NCI-H524 treated with DMSO at 0.1 percent for 48 hours (cell line): ENCODE measurements at places on chromosomes 5 and 9.
A peak's percentile ranks its signal among the peaks of the same experiment; 100 is the strongest.

GRCh38 chr5:126900796-126901195, 123.9 kb downstream of the LMNB1 start:
- no peak for DNase-seq

DNA sequence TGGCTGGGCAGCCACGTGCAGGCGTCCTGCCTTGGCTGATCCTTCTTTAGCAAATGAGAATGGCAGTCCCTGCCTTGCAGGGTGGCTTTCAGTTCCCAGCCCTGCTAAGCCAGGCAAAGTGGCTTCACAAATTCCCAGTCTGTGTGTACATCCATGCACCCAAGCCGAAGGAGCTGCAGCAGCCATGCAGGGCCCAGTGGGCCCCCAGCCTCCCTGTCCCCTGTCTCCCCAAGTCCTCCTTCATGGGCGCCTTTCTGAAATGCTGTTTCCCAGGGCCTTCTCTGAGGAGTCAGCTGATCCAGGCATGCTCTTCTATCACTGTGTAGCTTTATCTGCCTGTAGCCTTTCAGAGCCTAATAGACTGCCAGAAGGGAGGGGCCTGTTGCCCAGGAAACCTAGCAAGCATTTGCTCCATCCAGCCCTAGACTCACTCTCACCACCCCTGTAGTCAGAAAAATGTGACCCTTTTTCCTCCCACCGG, 47.4 kb upstream of the SHC3 start:
- no peak for DNase-seq

DNA sequence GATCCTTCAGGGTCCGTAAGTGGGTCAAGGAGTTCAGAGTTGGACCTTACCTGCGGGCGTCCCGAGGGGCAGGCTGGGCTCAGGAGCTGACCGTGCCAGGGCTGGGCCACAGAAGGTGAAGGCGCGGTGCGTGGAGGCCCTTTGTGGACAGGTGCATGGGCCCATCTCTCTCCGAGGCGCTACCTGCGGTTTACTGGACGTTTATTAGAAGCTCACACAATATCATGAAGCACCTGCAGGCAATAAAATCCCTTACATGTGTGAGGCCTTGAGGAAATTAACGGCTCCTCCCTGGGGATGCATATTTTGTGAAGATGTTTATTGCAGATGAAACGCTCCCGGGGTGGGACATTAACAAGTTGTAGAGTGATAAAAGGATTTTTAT, 79.8 kb upstream of the LMX1B start:
- no peak for DNase-seq

- no peak for DNase-seq
Measured at GRCh38 chr5:22665801-22666200, 187.3 kb downstream of the CDH12 start.

DNA sequence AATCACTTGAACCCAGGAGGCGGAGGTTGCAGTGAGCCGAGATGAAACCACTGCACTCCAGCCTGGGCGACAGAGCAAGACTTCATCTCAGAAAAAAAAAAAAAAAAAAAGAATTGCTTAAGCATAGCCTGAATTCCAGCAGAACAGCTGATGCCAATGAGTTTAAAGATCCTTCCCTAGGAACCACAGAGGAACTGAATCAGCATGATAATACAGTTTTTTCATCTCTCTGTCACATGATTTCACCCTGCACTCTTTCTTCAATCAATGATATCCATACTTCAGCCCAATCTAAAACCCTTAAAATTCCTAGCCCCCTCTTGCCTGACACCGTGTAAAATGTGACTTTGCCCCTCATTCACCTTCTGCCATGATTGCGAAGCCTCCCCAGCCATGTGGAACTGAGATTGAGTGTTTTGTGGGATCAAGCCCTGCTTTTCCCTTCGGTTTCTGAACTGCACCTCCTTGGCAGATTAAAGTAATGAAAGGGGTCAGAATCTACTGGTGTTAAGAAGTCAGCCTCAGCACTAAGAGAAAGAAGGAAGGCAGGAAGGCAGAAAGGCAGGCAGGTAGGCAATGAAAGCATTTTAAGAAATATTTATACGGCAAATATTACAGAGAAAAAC, 20.9 kb upstream of the DMXL1 start:
- DNase-seq, result no peak

DNA sequence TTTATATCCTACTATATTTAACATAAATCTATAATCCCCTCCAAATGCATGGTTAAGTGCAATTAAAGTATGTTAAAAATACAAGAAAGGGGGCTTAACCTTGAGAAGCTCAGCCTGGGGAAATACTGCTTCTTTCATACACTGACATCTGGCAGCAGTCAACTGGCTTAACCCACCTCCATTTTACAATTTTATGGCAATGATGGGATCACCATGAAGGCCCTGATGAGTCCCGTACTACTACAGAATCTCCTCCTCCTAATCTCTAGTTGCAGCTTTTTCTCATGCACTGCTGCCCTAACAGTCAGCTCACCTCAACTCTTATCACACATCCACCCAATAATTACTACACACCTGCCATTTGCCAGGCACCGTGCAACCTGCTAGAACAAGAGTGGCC, 40.9 kb downstream of the ZNF608 start:
- DNase-seq, result peak; percentile 94

DNA sequence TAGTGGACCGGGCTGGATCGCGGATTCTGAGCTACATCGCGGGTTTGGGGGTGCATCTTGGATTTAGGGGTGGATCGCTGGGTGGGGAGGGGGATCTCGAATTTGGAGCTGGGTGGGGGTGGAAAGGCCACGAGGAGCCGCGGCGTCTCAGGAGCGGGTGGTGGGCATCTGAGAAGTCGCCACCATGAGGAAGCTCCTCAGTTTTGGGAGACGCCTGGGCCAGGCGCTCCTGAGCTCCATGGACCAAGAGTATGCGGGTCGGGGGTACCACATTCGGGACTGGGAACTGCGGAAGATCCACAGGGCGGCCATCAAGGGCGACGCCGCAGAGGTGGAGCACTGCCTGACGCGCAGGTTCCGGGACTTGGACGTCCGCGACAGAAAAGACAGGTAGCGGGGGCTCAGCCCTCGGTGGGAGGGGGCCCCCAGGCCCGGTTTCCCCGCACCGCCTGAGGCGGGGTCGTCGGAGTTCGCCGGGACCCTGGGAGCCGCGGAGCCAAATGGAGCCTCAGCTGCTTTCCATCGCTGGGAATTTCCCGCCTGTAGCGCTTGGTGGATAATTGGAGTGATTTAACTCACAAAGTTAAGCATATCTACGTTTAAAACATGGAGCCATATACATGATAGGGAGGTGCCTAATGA, 376 bp downstream of the ANKRD18B start:
- no peak for DNase-seq

GRCh38 chr5:74299833-74300232, 340.7 kb downstream of the ENC1 start:
- no peak for DNase-seq

- DNase-seq, result no peak
Measured at GRCh38 chr5:171785517-171785916, at the start of gene SMIM23. TSS of gene SMIM23 (plus strand) at chr5:171785817. CDS start at chr5:171785872, 55 bp downstream.

DNA sequence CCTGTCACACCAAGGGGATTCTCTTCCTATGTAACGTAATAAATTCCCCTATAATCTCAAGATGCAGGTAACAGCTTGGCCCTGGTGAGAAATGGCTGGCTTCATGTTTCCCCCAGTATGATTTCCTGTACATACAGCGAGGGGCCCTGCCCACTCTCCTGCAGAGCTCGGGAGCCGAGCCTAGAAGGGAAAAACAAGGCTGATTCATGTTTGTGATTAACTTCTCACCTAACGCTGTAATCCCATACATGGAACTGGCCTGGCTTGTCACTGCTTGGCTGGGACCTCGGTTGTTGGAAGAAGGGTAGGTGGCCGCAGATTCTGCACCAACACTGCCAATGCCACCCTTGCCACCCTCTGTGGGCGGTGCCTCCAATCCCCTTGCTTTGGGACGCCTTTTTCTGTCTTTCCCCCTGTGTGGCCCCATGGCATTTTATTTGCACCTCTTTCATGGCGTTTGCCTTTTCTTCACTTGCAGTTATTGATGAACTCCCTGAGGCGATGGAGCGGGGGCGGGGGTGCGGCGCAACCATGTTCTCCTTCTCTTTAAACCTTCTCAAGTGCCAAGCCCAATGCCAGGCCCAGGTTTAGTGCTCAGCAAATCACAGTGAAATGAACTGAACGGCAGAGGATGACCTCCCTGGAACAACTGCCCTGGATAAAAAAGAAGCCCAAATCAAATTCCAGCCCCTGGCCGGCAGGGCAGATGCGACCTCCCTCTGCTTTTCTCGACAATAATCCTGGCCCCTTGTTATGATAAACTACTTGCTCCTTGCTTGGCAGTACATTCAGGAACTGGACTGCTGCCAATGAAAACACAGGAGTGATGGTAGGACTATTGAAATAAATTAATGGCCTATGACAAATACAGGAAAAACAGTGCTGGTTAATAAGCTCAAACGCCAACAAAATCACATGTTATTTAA, 108.1 kb downstream of the TMEM174 start:
- peak; percentile 23 for DNase-seq
